Activated CD8-positive, alpha-beta memory T cell treated with anti-CD3 and anti-CD28 coated beads for 36 hours (primary cell): ENCODE measurements at places on chromosomes 2 and 18. TPM values are rescaled to one million over a fixed set of nuclear protein-coding genes. Genes with fewer than 3 reads are reported as not detected.

Gene ATOH8
- total RNA-seq, result not detected

Gene PER2
- total RNA-seq, result 14.0 TPM

Gene GCG
- total RNA-seq, result not detected

Gene RMDN2
- total RNA-seq, result 3.9 TPM

Gene NBAS
- 34.7 TPM for total RNA-seq

Gene SERPINB7
- total RNA-seq, result not detected

Gene IL1B
- not detected for total RNA-seq

Gene POLE4
- total RNA-seq, result 72.8 TPM

Gene CRYGC
- not detected for total RNA-seq

Gene SERPINB10
- not detected for total RNA-seq

Gene DYTN
- total RNA-seq, result not detected

Gene BOLL
- not detected for total RNA-seq

Gene RAB12
- total RNA-seq, result 11.8 TPM

Gene MYO1B
- total RNA-seq, result 11.2 TPM

Gene CYS1
- total RNA-seq, result not detected

Gene STPG4
- 0.23 TPM for total RNA-seq

Gene FOSL2
- 78.7 TPM for total RNA-seq

Gene GAL3ST2
- 0.21 TPM for total RNA-seq

Gene ALPP
- not detected for total RNA-seq

Gene HOXD13
- not detected for total RNA-seq

Gene NYAP2
- not detected for total RNA-seq

Gene SLC25A12
- total RNA-seq, result 23.8 TPM
